NCI-H2171 (cell line): ENCODE measurements at places on chromosomes 4 and X.

DNA sequence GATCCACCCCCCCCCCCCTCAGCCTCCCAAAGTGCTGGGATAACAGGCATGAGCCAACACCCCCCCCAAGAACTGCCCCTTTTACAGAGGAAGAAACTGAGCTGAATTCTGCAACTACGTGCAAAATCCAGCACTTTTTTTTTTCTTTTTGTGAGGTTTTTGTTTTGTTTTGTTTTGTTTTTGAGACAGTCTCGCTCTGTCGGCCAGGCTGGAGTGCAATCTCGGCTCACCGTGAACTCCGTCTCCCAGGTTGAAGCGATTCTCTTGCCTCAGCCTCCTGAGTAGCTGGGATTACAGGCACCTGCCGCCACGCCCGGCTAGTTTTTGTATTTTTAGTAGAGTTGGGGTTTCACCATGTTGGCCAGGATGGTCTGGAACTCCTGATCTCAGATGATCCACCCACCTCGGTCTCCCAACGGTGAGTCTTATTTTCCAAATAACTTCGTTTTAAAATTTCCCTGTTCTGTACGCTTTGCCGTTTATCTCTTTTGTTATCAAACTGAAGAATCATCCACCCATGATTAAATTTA is 4.9 kb downstream of the CRLF2 start:
- no peak for DNase-seq

DNA sequence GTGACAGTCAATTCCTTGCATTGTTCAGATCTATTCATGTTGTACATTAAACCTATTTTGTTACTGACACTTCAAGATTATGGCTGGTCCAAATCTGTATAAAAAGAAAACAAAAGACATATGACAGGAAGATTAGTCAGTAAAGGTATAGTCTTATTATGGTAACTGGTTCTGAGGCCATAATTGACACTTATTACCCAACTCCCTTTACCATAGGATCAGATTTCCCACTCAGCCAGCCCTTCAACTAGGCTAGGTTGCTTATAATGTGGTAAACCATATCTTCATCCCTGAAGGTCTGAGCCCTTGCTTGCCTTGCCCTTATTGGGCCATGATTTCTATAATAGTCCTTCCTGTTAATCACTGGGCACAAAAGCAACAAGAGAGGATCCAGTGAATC is 289.6 kb downstream of the CXXC4 start:
- no peak for DNase-seq

- DNase-seq = no peak
Observed at GRCh38 chr4:155638195-155638965, 28.3 kb upstream of the GUCY1A1 start.

GRCh38 chr4:114296126-114296525 is 302.5 kb upstream of the UGT8 start:
- DNase-seq = no peak

DNA sequence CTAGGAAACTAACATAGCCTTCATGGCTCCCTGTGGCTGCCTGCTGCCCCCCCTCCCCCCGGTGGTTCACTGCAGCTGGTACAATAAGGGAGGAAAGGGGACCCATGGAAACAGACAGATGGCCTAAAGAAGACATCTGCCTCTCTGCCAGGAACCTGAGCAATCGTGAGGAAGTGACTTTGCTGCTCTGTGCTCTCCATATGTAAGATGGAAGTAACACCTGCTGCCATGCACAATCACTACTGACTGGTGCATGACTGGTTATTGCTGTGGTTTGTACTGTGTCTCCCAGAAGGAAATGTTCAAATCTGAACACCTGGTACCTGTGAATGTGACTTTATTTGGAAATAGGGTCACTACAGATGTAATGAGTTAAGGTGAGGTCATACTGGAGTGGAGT is 43.6 kb downstream of the CD99L2 start:
- peak; percentile 69 for DNase-seq

DNA sequence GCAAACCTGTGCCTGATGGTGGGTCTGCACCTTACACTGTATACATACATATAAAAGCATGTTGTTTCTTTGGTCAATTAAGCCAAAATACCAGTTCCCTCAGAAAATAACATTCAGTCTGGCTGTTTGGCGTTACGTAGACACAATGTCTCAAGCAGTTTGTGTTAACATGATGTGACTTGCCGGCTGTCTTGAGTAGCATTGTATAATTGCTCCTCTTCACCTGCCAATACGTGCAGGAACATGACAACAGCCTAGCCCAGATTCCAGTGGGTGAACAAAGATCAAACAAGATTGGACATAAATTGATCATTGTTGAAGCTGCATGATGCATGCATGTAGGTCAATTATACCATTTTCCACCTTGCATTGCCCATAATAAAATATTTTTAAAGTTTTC is 102.3 kb downstream of the F11 start:
- no peak for DNase-seq

- no peak for DNase-seq
Observed at GRCh38 chr4:182521011-182521410, 277.8 kb downstream of the TENM3 start.
